ENCODE measurements at places on chromosomes 6 and 20. TPM values are rescaled to one million over a fixed set of nuclear protein-coding genes. Genes with fewer than 3 reads are reported as not detected.
A peak's percentile ranks its signal among the peaks of the same experiment; 100 is the strongest.

TMEM74B gene
- total RNA-seq = 1.1 TPM

- DNase-seq = no peak
Measured at GRCh38 chr6:170404697-170405096, 98.1 kb downstream of the FAM120B start.

- DNase-seq = peak; percentile 95
Measured at GRCh38 chr6:3813150-3813780, 35.9 kb upstream of the FAM50B start.

- no peak for DNase-seq
Measured at GRCh38 chr6:8245726-8246125, 143.4 kb upstream of the EEF1E1 start.

CST2 gene
- not detected for total RNA-seq

GRCh38 chr6:49847673-49848072, 18.7 kb downstream of the CRISP1 start:
- no peak for DNase-seq

DNA sequence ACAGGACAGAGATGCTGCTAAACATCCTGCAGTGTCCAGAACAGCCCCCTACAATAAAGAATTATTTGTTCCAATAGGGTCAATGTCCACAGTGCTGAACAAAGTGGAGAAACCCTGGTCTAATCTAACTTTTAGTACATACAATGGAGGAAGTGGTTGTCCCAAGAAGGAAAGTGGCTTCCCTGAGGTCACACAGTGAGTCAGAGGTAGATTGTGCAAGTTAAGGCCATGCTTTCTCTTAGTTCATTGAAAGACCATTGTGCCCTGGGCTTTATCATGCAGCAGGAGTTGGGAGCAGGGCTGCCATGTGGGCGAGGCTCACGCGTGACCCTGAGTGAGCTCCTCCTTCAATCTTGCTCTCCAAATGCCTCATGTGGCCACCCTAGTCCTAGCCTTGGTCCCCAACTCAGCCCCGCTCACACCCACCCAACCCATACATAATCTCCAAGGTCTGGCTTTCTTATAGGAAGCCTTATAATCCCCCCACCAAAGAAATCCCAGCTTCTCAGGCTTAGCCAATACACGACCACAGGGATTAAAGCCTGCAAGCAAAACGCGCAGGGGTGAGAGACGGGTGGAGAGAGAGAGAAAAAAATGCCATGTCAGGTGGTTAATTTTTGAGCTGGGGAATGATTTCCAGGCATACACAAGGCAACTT, 19.9 kb downstream of the SLC13A3 start:
- no peak for DNase-seq

C6orf163 gene
- 2.5 TPM for total RNA-seq

DNA sequence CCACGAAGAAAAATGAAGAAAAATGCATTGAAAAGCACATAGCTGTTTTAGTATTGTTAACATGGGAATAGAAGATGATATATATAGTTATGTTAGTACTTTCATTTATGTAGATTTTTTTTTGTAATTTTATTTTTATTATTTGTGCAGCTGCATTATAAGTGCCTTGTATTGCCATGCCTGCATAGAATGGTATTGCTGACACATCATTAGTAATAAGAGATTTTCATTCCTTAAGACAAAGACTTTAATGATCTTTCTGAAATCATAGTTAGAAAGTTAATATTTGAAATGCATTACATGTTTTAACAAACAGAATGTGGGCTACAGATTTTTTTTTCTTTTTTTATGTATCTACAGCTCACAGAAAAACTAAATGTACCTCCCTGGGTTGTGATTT, 506.5 kb downstream of the NKAIN2 start:
- no peak for DNase-seq
